Hepatocyte (in vitro differentiated cells): ENCODE measurements at places on chromosomes 13 and 19.
A peak's percentile ranks its signal among the peaks of the same experiment; 100 is the strongest.

DNA sequence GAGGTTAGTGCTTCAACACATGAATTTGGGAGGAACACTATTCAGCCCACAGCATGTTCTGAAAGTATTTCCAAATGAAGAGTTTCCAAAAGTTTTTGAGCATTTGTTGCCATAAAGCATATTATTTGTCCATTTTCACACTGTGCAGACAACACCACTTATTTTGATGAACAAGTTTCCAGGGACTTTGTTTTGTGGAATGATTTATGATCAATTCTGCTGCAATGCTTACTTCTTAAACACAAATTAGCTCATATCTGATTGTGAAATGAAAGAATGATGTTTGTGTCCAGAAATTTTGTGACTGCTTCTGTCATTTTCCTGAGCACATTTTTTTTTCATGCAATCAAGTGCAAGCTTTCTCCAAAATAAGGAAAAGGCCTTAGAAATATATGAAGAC, 205.3 kb downstream of the RAP2A start:
- DNase-seq: no peak

DNA sequence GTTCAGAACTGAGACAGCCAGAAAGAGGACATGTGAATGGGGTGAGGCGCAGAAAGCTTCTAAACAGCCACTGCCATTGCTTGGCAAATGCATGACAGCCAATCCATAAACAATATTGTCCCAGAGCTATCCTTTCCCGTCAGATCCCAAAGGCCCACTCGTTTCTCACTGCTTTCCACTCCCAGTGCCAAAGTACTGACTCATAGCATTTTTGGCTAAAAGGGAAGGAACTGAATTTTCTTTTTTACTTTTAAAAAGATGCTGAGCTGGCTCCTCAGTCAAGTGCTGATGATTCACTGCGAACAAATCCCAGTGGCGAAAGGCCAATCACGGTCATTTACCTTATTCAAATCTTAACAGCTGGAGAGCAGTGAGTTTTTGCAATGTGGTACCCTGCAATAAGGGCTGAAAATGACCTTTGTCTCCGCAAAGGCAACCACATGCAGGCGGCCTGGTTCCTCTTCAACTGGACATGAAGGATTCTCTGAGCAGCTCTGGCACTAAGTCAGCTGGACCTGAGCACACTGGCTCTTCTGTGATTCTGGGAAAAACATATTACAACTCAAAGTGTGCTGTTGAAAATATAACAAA, 151.7 kb downstream of the DCLK1 start:
- DNase-seq: peak; percentile 25

- no peak for DNase-seq
These were observed 44.2 kb downstream of the PCDH8 start for GRCh38 chr13:52804202-52804641.

GRCh38 chr19:16034180-16034579, 42.1 kb upstream of the TPM4 start:
- no peak for DNase-seq

- peak; percentile 31 for DNase-seq
These were observed 783 bp upstream of the ZNF587B start for GRCh38 chr19:57829316-57829715.

DNA sequence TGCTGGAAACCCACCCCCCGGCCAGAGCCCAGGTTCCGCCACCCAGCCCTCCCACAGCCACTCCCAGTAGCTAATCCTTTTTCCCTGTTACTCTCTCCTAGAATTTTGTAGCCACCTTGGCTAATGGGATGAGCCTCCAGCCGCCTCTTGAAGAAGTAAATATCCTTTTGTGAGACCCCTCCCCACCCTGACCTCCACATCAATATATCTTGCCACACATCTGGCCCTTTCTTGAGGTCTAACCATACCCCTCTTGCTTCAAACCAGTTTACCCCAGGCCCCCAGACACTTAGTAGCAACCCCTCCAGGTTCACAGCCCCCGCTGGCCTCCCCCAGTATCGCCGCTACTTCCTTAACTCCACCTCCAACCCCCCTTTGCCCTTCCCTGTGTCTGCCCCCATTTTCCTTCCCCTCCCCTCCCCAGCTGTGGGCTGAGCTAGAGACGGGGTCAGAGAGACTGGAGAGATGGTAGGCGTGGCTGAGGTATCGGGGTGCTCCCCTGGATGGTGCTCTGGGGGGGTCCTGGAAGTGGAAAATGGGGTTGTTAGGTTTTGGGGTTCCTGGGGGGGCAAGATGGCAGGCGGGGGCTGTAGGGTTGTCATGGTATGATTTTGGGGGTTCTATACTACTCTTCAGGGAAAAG, 2.8 kb downstream of the PRMT1 start:
- DNase-seq: no peak

DNA sequence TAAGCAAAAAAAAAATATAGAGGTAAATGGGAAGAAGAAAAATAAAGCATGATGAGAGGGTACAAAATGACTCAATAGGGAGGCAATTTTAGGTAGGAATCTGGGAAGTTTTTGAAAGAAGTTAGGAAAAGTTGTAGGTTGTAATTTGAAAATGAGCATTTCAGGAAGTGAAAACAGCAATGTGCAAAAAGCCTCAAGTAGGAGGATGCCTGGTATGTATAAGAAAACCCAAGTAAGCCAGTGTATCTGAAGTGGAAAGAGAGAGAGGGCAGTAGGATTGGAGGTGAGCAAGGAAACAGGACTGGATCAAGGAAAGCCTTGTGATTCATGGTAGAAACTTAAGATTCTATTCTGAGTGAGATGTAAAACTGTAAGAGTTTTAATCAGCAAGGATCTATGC, 121.6 kb upstream of the SPRY2 start:
- DNase-seq: no peak

GRCh38 chr13:91313103-91313502, 34.4 kb upstream of the MIR17HG start:
- DNase-seq: peak; percentile 20

GRCh38 chr13:114081761-114082681, 50.4 kb downstream of the RASA3 start:
- no peak for DNase-seq
